ENCODE measurements at places on chromosomes 11 and 22. TPM values are rescaled to one million over a fixed set of nuclear protein-coding genes. Genes with fewer than 3 reads are reported as not detected.

The PGA5 gene
- 0.66 TPM for polyA plus RNA-seq

The RCOR2 gene
- 5.4 TPM for polyA plus RNA-seq

GRCh38 chr22:21736084-21736642, 569 bp upstream of the YPEL1 start:
- H3K4me1 ChIP-seq, result peaks cover 9% of the 10 kb centered on the region
- H3K4me3 ChIP-seq, result peak overlapping the region; percentile 52
- H3K27me3 ChIP-seq, result no peaks in the 10 kb centered on the region
- DNase-seq, result no peak
- peak overlapping the region; percentile 47 for H3K27ac ChIP-seq

DNA sequence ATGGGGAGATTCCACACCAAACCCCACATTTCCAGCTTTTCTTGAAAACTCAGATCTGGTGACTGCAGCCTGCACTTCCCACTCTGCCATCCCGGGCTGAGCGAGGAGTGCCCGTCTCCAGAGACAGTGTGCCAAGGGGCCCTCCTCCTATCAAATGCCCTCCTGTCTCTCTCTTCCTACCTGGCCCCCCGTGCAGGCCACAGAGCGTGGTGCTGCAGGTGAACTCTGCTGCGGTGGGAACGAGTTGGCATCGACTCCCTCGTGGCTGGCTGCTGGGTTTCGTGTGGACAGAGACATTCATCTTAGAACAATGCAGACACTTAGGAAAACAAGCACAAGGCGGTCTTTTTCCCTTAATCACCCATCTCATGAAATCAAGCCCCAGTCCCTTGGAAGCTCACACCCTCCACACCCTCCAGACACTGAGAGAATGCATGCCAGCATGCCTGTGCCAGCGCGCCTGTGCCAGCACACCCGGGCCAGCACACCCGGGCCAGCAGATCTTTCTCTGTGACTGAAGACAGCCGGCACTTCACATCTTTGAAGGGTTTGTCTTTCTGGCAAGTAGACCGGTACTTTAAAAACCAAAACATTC, 65.0 kb downstream of the PARVB start:
- peaks cover 16% of the 10 kb centered on the region for H3K4me1 ChIP-seq
- H3K27ac ChIP-seq, result no peak overlapping the region
- no peaks in the 10 kb centered on the region for H3K36me3 ChIP-seq
- no peak overlapping the region for H3K4me3 ChIP-seq
- H3K27me3 ChIP-seq, result no peaks in the 10 kb centered on the region

All from heart right ventricle (tissue), 16 donors.